ENCODE measurements at places on chromosomes 5 and 9.

DNA sequence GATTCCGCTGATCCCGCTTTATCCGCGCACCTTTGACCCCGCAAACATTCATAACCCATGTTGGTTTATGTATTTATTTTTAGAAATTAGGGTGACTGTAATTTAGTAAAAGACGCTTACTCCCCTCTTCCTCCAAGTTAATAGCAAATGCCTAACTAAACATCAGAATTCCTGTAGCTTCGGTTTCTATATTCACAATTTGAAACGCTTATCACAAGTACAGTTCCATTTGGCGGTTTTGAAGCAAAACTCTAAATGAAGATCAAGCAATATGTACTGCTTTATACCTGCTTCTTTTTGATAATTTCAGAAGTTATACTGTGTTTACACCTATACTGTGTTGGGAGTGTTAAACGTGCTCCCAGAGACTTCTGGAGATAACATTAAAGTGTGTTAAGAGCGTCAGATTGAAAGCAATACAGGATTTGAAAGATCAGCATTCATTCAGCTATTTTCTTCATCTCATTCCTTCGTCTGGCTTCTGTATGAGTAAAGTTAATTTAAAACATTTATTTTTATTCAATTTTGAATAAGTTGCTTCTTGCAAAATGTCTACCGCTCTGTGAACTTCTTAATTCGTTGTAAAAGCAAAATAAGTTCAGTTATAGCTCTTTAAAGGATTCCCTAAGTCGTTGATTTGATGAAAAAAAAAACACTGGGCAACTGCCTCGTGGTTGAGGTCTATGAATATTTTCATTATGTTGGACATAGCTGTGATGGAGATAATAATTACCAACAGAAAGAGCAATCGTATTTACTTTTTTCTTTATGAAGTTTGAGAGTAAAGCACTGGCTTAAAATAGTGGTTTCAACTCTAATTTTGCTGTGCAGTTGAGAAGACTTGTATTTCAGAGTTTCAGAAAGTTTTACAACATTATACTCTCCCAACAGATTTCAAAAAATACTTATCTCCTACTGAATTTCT lies 2.5 kb downstream of the PRDM6 start:
- no peak for DNase-seq

DNA sequence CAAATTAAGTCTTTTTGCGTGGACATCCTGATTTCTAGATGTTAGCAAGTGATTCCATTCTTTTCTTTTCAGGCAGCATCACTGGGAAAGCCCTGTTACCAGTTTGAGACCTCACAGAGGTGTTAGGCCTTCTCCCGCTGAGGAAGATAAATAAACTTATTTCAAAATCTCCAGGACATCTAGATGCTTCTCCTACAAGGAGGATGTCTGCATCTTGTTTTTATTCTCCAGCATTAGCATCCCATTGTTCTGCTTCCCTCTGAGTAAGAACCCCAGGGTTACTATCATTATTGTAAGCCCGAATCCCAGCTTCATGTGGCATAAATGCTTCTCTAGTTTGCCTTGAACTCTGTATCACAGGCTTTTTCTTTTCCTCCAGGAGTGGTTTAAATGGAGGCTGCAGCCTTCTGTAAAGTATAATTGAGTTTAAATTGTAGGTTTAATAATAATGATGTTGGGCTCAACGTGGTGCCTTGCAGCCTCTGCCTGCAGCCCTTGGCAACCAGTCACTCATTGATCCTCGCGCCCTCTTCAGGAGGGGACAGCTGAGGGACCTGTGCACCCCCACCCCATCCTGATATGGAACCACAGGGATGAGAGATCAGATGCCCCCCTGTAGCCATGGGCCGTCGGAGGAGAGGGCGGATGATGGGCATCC lies 114.9 kb downstream of the PDZD2 start:
- DNase-seq: no peak

- no peak for DNase-seq
These were observed 86.4 kb downstream of the RCL1 start for GRCh38 chr9:4879115-4879558.

DNA sequence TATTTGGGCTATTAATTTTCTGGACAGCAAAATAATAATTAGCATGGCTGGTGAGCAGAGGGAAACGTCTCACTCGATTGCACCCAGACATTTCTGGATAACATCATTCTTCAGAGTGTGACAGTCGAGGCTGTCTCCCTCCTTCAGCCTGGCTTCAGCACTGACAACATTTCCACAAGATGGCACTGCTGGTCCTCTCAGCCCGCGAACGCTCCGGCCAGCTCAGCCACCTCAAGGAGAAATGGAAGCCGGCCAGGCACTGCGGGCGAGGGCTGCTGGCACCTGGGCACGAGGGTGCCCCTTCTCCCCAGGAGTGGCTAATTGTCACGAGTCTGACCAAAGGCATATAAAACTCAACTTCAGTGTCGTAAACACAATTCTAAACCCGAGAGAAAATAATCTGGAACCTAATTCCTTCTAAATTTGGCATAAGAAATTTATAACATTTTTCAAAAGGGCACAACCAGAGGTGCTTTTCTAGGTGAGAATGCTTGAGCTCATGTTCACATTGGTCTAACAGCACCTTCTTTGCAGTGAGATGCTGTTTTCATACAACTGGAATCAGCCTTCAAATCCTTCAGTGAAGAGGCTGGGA lies 65.9 kb downstream of the DAP start:
- DNase-seq: no peak

DNA sequence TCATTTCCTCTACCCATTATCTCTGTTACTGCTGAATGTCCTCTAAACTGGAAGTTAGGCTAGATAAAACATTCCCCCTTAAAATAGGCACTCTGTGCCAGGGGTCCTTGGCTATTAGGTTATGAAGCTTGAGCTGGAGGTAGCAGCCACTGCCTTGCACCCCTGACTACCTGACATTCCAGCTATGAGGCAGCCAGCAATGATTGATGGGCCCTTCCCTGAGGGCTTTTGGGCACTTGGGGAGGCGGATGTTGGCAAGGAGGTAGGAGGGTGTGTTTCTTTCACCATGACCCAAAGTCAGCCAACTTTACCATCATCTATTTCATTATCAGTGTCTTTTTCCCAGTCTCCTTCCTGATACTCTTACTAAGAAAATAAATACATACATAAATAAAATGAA lies 17.1 kb downstream of the TARS1 start:
- DNase-seq: no peak

DNA sequence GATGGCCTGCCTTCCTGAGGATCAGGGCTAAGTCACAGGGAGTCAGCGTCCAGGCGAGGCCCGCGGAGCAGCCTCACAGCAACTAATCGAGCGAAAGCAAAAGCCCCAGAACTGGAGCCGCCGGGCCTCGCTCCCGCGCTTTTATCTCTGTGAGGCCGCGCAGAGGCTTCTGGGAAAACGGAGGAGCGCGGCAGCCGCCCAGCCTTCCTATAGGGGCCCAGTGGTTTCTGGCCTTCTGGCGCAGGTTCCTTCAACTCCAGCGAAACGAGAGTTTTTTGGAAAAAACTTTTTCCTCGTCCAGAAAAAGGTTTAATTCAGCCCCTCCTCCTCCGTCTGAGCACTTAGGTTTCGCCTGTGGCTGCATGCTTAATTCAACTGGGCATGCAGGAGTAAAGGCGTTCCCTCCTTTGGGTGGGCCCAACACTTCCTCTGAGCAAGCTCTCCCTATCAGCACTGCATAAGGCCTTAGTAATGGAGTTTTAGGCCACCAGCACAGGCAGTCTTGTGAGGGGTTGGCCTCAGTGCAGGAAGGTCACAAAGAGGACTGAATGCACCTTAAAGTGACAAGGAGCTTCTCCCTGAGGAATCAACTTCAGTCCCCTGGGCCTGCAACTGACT lies at the start of gene MEIKIN:
TSS of gene MEIKIN (minus strand) at position 113 of the 618 bp plus-strand sequence. CDS start 158 bp downstream, outside the sequence.
- no peak for DNase-seq

GRCh38 chr9:87793292-87793691 lies 67.4 kb downstream of the CTSL start:
- DNase-seq: no peak

DNA sequence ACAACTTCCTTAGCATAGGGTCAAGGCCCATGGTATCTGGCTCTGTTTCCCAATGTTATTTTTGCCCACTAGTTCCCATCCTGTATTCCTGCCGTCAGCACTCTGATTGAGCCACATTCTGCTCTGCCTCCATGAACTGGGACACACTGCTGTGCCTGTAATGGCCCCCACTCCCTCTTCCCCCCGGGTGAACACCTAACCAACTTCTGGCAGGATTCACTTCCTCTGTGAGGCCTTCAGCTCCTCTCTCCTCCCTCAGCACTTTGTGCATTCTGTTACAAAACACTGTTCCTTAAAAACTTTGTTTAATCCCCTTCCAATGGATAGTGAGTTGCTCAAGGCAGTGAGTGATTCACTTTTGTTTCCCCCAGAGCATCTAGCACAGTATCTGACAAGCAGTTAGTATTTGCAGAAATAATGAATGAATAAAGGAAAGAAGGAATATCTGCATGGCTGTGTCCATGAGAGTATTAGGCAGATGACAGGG lies 183.6 kb downstream of the EFNA5 start:
- no peak for DNase-seq

DNA sequence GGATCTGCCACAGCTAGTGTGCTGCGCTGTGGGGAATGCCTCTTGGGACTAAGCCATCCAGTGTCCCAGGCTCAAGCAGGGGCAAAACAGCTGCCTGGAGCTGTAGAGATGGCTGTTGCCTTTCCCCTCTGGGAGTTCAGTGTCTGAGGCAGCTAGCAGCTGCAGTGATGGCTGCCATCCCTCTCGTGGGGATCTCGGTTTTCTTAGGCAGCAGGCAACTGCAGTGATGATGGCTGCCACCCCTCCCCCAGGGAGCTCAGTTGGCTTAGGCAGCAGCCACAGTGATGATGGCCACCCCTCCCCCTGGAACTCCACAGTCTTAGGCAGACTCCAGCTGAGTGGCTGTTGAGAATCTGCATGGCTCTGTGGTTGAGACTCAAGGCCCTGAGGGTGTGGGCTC lies 1389.2 kb upstream of the NUDT12 start:
- DNase-seq: no peak

GRCh38 chr9:77817590-77818311 lies 169.6 kb upstream of the GNA14 start:
- DNase-seq: no peak

DNA sequence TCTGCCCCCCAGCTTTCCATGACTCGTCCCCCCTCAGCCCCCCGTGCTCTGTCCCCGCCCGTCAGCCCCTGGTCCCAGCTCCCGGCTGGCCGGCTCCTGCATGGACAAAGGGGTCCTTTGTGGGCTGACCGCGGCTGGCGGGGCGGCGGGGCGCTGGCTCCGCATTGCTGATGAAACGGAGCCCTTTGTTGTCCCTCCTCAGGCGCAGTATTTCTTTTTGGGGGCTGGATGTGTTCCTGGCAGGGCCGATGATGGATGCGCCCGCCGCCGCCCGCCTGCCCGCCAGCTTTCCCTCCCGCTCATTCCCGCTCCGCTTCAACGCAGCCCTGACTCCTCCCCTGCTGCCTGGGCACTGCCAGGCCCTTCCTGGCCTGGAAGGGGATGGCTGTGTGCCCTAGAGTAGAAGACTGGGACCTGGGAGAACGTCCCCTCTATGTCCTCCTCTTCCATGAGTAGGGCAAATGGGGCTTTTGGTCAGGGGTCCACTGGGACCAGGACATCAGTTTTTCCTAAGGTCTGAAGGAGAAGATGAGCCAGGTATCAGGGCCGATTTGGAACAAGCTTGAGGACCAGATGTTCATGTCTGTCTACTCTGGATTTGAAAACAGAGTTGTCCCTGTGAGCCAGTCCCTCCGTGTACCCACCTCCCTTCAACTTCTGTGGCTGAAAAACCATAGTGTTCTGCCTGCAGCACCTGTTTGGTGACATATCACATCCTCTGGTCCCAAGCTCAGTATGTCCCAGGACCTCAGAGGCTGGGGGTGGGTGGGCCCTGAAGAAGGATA lies 29.0 kb downstream of the CXXC5 start:
- no peak for DNase-seq

DNA sequence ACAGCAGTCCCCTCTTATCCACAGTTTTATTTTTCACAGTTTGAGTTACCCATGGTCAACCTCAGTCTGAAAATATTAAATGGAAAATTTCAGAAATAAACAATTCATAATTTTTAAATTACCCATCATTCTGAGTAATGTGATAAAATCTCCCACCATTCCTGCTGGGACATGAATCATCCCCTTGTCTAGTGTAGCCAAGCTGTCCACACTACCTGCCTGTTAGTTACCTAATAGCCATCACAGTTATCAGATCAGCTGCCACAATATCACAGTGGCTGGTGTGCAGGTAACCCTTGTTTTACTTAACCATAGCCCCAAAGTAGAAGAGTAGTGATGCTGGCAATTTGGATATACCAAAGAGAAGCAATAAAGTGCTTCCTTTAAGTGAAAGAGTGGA lies 10.7 kb downstream of the PLGRKT start:
- no peak for DNase-seq

DNA sequence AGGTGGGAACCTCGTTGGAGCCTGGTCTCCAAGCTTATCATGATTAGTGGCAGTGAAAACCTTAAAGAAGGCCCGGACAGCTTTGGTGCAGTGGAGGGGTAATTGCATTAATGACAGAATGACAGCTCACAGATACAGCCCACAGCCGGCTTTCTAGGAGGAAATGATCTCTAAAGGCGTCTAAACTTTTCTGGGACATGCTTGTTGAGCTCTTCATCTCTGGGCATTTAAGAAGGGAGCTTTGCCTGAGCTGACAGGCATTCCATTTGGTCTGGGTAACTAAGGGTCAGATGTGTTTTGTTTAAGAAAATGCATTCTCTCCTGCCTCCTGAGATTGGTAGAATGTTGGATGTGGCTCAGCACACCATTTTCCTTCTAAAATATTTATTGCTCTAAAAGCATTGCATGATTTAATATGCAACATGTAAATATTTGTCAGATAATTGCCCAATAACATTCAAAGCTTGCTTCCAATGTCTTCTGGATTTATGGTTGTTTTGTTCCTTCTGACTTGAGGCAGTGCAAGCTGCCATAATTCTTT lies 4.0 kb downstream of the ANKRD33B start:
- DNase-seq: no peak

DNA sequence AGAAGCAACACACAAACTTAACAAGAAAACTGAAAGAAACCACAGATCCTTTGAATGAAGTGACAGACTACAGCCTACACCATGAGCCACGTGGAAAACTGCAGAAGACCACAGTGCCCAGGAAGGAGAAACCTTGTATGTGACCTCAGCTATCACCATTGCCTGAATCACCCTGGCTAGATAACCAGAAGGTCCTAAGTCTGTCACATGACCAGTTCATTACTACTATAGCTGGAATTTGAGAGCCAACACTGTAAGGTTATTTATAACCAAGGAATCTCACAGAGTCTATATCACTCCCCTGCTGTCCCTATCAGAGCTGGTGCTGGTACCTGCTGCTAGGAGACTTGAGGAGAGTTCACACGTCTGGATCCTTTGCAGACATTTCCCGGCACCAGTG lies 90.3 kb upstream of the FBXL17 start:
- no peak for DNase-seq

GRCh38 chr9:109576762-109577161 lies 78.7 kb upstream of the PTPN3 start:
- DNase-seq: no peak
